Skeletal muscle cell (primary cell): ENCODE measurements at places on chromosomes 7 and 10.

DNA sequence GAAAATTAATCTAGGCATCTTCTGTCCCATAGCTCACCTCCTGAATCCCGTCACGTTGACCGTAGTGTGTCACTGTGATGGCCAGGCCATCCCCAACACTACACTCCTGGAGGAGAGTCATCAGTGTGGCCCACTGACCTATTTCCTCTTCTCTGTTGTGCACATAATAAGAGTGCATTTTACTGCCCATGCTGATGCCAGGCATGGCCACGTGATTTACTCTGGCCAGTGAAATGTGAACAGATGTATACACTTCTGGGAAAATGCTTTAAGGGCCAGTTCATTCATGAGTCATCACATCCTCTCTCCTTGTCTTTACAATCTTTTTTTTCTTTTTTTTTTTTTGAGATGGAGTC is 101.9 kb upstream of the PIP4K2A start:
- DNase-seq: peak; percentile 85

- no peak for DNase-seq
Observed at GRCh38 chr7:17492437-17492836, 194.0 kb downstream of the AHR start.

- DNase-seq: no peak
Observed at GRCh38 chr7:26777385-26777784, 87.0 kb downstream of the SKAP2 start.

- DNase-seq: no peak
Observed at GRCh38 chr10:17387861-17388503, 66.4 kb downstream of the ST8SIA6 start.

DNA sequence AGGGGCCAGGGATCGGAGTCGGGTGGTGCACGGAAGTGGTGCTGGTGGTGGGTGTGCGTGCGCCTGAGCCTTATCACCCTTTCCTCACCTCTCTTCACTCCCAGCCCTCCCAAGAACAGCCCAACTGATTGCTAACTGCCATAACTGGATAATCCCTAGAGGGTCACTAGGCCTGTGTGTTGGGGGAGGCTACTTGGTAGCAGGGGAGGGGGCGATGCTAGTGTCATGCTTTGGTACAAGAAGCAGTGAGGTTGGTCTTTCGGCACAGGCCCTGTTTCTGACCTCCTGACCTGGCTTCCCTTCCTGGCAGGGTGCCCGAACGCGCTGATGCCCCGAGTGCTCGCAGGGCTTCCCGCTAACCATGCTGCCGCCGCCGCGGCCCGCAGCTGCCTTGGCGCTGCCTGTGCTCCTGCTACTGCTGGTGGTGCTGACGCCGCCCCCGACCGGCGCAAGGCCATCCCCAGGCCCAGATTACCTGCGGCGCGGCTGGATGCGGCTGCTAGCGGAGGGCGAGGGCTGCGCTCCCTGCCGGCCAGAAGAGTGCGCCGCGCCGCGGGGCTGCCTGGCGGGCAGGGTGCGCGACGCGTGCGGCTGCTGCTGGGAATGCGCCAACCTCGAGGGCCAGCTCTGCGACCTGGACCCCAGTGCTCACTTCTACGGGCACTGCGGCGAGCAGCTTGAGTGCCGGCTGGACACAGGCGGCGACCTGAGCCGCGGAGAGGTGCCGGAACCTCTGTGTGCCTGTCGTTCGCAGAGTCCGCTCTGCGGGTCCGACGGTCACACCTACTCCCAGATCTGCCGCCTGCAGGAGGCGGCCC is 652 bp downstream of the KAZALD1 start:
- DNase-seq: no peak

GRCh38 chr7:130430841-130431666 is 9.8 kb downstream of the CEP41 start:
- peak; percentile 99 for DNase-seq

GRCh38 chr7:108627476-108628051 is 57.9 kb downstream of the DNAJB9 start:
- DNase-seq: no peak

DNA sequence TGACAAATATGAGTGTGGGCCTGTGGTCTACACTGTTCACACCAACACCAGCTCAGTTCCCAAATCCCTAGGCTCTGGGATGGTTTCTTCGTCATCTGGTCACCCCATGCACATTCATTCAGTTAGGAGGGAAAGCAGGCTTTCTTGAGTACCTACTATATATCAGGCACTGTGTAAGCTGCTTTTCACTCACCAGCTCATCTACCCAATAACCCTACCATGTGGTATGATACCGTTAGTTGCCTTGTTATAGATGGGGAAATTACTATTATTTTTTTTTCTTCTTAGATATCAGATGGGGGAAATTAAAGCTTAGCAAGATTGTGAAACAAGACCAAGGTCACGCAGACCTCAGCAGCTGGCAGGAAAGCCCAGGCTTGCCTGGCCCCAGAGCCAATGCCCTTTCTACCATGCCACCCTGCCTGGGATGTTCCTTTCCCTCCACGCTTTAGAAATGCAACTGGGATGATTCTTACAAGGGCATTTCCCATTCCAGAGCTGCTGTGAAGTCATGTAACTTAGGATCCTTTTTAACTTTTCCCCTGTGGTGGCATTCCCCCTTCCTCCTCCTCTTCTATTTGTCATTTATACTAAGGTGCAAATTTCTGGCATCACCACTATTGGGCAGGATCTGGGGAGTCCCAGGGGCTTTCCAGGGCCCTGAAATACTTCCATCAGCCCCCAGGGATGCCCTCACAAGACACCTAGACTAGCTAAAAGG is 93.1 kb upstream of the EFCAB10 start:
- DNase-seq: no peak

DNA sequence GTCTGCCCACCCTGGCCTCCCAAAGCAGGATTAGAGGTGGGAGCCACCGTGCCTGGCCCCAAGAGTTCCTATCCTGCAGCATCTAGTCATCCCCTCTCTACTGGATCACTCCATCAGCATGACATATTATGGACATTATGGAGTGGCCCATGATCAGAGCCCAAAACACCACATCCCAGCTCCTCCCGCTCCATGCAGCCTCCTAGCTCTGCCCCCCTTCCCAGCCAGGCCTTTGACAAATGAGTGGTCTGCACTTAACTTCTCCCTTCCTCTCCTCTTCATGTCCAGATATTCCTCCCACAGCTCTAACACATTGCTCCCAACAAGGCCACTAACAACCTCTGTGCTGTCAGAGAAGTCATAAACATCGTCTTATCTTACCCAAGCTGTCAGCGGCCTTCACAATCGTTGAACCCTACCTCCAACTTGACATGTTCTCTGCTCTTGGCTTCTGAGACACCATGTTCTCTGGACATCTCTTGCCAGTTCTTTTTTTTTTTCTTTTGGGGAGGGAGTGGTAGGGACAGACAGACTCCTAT is 187.6 kb downstream of the NSUN6 start:
- no peak for DNase-seq
